NCI-H1417 treated with DMSO at 0.1 percent for 48 hours (cell line): ENCODE measurements at places on chromosomes 7 and 10.

DNA sequence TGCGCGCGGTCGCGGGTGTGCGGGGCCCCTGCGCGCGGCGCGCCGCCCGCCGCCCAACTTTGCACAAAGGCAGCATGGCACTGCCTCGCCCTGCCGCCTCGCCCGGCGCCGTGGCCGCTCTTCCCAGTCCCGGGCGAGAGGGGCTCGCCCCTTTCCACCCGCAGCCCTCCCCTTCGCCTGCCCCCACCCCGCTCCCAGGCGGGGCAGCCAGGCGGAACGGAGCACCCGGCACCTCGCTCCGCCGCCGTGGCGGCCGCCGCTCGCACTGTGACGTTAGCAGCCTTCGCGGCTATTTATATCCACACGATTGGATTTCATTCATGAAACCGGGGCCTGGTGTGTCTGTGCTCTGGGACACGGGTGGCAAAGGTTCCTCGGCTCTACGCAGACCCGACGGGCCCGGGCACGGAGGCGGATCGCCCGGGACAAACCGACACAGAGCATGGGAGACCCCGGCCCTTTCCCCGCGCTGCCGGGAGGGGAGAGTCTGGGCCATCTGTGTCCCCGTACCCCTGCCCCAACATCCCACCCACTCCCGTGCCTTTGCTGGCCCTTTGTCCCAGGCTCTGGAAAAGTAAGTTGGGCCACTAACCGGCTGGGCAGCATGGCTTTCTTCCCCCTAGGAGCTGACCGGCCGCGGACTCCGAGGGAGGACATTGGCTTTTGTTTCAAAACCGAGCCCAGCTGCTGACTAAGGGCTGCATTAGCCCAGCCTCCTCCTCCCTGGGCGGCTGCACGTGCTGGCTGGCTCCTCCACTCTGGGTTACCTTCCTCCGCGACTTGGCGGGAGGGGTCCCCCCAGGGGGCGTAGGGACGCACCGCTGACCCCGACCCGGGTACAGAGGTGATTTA is at the start of gene RHOBTB1:
TSS of gene RHOBTB1 (minus strand) at position 128 of the 852 bp plus-strand sequence. CDS start 32,643 bp downstream, outside the sequence.
- no peak for DNase-seq

- DNase-seq = no peak
Observed at GRCh38 chr7:73894733-73895551, 34.0 kb downstream of the TMEM270 start.

GRCh38 chr7:70340236-70340635 is 742.0 kb downstream of the AUTS2 start:
- DNase-seq = no peak

DNA sequence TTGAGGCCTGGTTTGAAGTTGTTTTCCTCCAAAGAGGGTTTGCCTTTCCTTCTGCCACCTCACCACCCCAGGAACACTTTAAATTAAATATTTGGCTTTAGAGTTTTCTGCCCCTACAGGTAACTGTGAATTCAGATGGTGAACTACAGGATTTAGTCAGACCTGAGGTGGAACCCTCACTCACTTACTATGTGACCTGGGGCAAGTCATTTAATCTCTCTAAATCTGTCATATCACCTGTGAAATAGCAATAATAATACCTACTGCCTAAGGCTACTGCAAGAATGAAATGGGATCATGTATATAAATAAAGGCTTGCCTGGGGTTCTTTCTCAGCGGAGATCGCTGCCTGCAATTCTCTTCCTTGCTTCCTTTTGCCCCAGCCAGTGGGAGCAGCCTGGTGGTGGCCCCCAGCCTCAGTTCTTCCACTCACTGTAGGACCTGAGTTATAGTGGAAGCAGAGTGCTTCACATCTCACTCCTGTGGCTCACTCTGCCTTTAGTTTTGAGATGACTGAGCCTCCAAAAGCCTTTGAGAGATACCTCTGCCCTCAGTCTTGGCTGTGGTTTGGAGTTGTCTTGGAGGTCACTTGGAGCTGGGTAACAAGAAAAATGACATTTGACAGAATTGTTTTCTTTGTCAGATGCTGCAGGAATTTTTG is 6.1 kb upstream of the ANKRD2 start:
- no peak for DNase-seq

DNA sequence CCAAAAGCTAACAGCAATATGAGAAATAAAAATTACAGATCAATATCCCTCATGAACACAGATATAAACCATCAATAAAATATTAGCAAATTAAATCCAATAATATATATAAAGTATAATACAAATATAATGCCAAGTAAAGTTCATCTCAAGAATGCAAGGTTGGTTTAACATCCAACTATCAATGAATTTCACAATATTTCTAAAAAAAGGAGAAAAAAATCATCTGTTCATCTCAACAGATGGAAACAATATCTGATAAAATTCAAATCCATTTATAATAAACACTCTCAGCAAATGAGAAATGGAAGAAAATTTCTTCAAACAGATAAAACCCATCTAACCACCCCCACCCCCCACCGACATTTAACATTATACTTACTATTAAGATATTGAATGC is 86.9 kb downstream of the SIRT1 start:
- DNase-seq = no peak

GRCh38 chr7:51456-52068 is 140.8 kb upstream of the FAM20C start:
- DNase-seq = no peak

GRCh38 chr7:115273139-115273772 is 351.4 kb downstream of the MDFIC start:
- no peak for DNase-seq

GRCh38 chr7:39321909-39322498 is 244.2 kb upstream of the YAE1 start:
- no peak for DNase-seq

DNA sequence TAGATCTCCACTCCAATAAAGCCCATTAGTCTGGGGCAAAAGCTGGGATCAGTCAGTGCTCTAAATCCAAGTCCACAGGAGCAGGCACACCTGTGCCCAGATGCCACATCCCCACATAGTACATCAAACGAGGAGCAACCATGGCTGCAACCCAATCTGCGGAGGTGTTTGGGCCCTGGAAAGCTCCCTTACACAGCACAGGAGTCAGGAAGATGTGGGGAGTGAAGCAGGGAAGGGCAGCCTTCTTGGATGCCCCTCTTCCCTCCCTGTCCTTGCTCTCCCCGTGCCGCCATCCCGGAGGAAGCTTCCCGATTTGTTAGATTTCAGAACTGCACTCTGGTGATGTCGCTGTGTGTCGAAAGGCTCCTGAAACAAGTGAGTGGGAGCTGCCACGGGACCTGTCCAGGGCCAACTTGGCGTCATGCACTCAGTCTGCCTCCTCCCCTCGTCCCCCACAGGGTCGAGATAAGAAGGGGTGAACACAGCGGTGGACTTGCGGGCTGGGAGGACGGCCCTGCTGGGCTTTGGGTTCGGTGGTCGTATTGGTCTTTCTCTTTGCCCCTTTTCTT is 230.6 kb upstream of the GRB10 start:
- DNase-seq = no peak

GRCh38 chr10:77553311-77553710 is 84.3 kb downstream of the KCNMA1 start:
- no peak for DNase-seq

DNA sequence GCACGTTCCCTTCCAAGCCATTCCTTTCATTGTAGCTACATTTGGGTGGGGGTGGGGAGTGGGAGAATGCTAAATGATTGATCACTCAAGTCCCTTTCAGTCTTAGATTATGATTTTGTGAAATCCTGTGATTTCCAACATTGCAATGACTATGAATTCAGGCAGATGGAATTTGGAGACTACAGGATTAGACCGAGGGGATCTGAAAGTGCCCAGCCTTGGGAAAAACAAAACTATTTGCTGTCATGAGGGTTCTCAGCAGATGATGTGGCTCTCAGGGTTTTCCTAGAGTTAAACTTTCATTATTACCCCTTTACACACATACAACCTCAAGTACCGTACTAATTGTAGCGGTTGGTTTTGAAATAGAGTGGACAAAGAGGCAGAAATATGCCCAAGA is 4.7 kb downstream of the MACROH2A2 start:
- DNase-seq = no peak

- DNase-seq = no peak
Observed at GRCh38 chr7:17299483-17299991, 1.1 kb downstream of the AHR start.

GRCh38 chr10:71126432-71126831 is 85.9 kb upstream of the UNC5B start:
- no peak for DNase-seq

- DNase-seq = peak; percentile 38
Observed at GRCh38 chr7:33757563-33758165, 147.7 kb upstream of the BMPER start.

DNA sequence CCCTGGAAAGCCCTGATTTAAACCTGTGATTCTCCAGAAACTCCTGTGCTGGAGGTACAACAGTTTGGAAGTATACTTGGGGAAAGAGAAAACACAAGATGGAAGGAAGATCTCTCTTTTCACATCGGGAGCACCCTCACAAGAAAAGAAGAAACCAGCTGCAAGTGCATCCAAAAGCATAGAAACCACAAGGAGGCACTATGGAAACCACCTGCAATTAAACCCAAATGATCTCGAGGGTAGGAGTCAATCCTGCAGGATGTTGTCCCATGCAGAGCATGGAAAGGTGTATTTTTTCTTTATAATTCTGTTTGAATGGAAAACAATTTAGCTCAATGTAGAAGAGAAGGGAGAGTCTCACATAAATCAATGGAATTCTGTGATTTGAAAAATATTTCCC is 210.5 kb downstream of the TWIST1 start:
- no peak for DNase-seq

DNA sequence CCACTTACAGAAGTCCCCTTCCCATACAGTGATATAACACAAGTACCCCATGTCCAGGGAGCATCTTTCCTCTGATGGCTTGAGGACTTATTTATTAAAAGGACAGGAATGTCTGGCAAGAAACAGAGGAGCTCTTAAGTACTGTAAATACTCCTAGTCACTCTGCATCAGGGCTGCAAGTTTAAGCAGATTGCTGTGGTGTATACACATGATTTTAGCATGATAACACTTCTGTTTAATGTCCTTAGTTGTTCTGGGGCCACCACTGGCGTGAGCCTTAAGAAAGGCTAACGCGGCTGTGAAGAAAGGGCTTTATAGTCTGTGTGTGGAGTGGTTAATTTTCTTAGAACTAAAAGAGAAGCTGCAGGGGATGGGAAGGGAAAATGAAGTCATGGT is 65.7 kb downstream of the GBF1 start:
- no peak for DNase-seq

GRCh38 chr7:157526005-157526912 is 189.5 kb downstream of the DNAJB6 start:
- DNase-seq = no peak

GRCh38 chr7:11667071-11667809 is 164.8 kb downstream of the THSD7A start:
- DNase-seq = no peak
